T-helper 17 cell (primary cell): ENCODE measurements at places on chromosomes 1 and 21.

DNA sequence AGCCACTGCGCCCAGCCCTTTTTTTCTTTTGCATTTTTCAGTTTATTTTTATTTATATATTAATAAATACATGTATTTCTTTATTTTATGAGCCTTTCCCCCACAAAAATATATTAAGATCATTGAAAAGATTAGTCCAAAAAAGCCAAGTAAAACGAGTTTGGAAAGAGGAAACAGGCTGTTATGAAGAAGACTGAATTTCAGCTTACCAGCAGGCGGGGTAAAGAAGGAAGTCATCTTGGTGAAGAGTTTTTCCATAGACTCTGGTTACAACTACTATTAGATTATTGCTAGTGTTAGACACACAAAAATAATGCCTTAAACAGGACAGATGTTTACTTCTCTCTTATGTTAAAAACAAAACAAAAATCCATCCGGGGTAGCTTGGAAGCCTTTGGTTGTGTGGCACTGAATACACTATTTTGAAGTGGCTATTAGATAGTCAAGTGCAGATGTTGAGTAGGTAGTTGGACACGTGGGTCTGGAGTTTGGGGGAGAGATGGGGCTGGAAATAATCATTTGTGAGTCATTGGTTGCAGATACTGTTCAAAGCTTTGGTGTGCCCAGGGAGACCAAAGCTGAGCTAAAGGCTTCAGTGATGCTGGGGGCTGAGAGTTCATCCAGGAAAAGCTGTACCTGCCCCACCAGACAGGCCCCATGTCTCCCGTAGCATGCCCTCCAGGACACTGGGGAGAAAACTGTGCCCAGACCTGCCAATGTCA, 8.7 kb upstream of the LRRC71 start:
- no peak for DNase-seq

- no peak for DNase-seq
Observed at GRCh38 chr1:204618148-204618760, 67.3 kb downstream of the LRRN2 start.

- DNase-seq: no peak
Observed at GRCh38 chr1:54564312-54565112, 16.5 kb downstream of the ACOT11 start.

DNA sequence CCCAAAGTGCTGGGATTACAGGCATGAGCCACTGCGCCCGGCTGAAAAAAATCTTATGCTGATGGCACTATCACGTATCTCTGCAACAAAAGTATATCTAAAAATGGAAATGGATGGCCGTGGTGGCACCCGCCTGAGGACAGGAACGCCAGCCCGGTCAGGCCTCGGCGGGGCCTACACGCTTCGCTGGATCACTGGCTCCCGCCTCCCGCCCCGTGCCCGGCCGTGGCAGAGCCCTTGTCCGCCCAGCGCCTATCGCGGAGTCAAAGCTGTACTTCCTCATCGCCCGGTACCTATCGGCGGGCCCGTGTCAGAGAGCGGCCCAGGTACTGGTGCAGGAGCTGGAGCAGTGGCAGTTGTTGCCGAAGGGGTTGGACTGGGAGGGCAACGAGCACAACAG, 28.8 kb upstream of the PDPN start:
- no peak for DNase-seq

- no peak for DNase-seq
Observed at GRCh38 chr1:20486457-20487235, 636 bp upstream of the CAMK2N1 start.
